A375 (cell line): ENCODE measurements at places on chromosomes 7 and 10. TPM values are rescaled to one million over a fixed set of nuclear protein-coding genes. Genes with fewer than 3 reads are reported as not detected.

Gene TMEM176B
- not detected in 2 replicates for total RNA-seq

Gene HOXA5
- 13.1 and 25.2 TPM in 2 replicates for total RNA-seq

Gene FANK1
- 0.85 and 2.8 TPM in 2 replicates for total RNA-seq

Gene UCN3
- not detected in 2 replicates for total RNA-seq

Gene PURB
- 12.3 and 13.8 TPM in 2 replicates for total RNA-seq

Gene GRM8
- 1.1 and 2.5 TPM in 2 replicates for total RNA-seq

Gene HKDC1
- 5.4 and 5.7 TPM in 2 replicates for total RNA-seq

Gene GDF10
- not detected in 2 replicates for total RNA-seq

Gene MAT1A
- 0.08 and 0.19 TPM in 2 replicates for total RNA-seq

Gene FOXL3
- total RNA-seq: not detected in 2 replicates

Gene BTAF1
- 35.0 and 39.6 TPM in 2 replicates for total RNA-seq

Gene TSPAN33
- total RNA-seq: 3.7 and 4.0 TPM in 2 replicates

Gene SPDYE11
- not detected in 2 replicates for total RNA-seq

Gene PCGF5
- 12.3 and 12.9 TPM in 2 replicates for total RNA-seq

Gene ZSCAN25
- total RNA-seq: 17.4 and 23.4 TPM in 2 replicates

Gene INA
- total RNA-seq: not detected in 2 replicates

Gene CAV1
- 84.5 and 101 TPM in 2 replicates for total RNA-seq

Gene ZNF248
- 7.1 and 8.1 TPM in 2 replicates for total RNA-seq

Gene MRPL32
- total RNA-seq: 93.9 and 95.0 TPM in 2 replicates

Gene MALRD1
- total RNA-seq: 0.11 and 0.56 TPM in 2 replicates

Gene MLXIPL
- total RNA-seq: 0.05 and 0.26 TPM in 2 replicates

Gene ECHDC3
- total RNA-seq: not detected in 2 replicates

Gene ADAM8
- 4.5 and 4.6 TPM in 2 replicates for total RNA-seq

Gene SLC26A3
- total RNA-seq: not detected in 2 replicates

Gene RAMP3
- not detected in 2 replicates for total RNA-seq

Gene PNLIPRP2
- not detected in 2 replicates for total RNA-seq

Gene CHAT
- total RNA-seq: not detected in 2 replicates

Gene OPN1SW
- not detected in 2 replicates for total RNA-seq

Gene FBXO24
- total RNA-seq: 0.69 and 3.8 TPM in 2 replicates

Gene MYH16
- total RNA-seq: 0.87 and 1.7 TPM in 2 replicates

Gene PRKCQ
- 3.0 and 3.7 TPM in 2 replicates for total RNA-seq

Gene MYO1G
- total RNA-seq: 0.08 and 0.13 TPM in 2 replicates

Gene CYTH3
- 30.8 and 33.5 TPM in 2 replicates for total RNA-seq

Gene BMPR1A
- total RNA-seq: 18.3 and 20.4 TPM in 2 replicates

Gene PDZD7
- total RNA-seq: 6.6 and 7.0 TPM in 2 replicates

Gene AOAH
- 0.45 TPM in 1 of 2 replicates, not detected in the other for total RNA-seq

Gene MICALL2
- 18.1 and 20.7 TPM in 2 replicates for total RNA-seq

Gene TMEM176A
- not detected in 2 replicates for total RNA-seq

Gene FXYD4
- not detected in 2 replicates for total RNA-seq

Gene KLLN
- 0.29 and 0.49 TPM in 2 replicates for total RNA-seq

Gene FAM237B
- not detected in 2 replicates for total RNA-seq

Gene CAMK2B
- total RNA-seq: 0.04 and 0.11 TPM in 2 replicates

Gene GLI3
- total RNA-seq: 4.0 and 5.5 TPM in 2 replicates

Gene MYO3A
- total RNA-seq: not detected in 2 replicates

Gene CPA2
- 0.48 TPM in 1 of 2 replicates, not detected in the other for total RNA-seq

Gene CLDN12
- total RNA-seq: 25.1 and 25.7 TPM in 2 replicates

Gene CDC14C
- total RNA-seq: not detected in 2 replicates

Gene SLC16A9
- 0.87 and 1.1 TPM in 2 replicates for total RNA-seq

Gene CCDC7
- 1.9 and 2.9 TPM in 2 replicates for total RNA-seq

Gene AASS
- 25.0 and 29.3 TPM in 2 replicates for total RNA-seq

Gene PIP
- not detected in 2 replicates for total RNA-seq

Gene AKR1C2
- total RNA-seq: 10.1 and 17.8 TPM in 2 replicates

Gene CALHM3
- total RNA-seq: 0.34 and 1.2 TPM in 2 replicates

Gene SOSTDC1
- total RNA-seq: not detected in 2 replicates

Gene METTL27
- 19.9 TPM in 2 replicates for total RNA-seq
